ENCODE measurements at places on chromosomes 12 and 14.

DNA sequence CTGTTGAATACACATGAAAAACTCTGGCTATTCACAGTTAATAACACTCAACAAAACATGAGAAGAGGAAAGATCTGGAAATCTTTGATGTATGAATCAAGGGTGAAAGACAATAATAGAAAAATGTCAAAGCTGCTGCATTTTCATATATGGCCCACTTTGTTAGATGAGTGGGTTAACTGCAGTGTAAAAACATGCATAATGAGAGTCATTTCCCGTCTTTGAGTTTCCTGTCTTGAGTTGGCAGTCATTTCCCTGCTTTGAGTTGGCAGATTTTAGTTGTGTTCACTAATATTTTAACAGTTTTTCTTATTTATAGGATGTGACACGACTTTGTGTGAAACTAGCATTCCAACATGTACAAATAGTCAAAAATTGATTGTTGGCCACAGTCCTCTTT, 87.9 kb upstream of the PTPRQ start:
- DNase-seq, result peak; percentile 59

- no peak for DNase-seq
Observed at GRCh38 chr12:77488041-77488620, 342.6 kb upstream of the NAV3 start.

- no peak for DNase-seq
Observed at GRCh38 chr12:110809149-110809548, 37.6 kb upstream of the CCDC63 start.

GRCh38 chr12:113231235-113232088, 10.2 kb downstream of the TPCN1 start:
- no peak for DNase-seq

DNA sequence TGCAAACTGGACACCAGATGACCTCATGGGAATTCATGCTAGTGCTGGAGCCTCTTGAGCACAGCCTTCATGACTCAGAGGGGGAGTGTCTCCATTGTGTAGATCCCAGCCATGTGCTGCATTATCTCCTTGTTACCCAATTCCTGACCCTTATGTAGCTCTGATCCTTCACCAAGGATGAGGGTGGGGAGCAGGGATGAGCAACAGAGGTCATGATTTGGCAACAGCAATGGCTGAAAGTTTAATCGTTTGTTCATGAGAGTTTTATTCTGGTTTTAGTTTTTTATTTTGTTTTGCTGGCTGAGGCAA, 9.5 kb upstream of the BDKRB1 start:
- no peak for DNase-seq

DNA sequence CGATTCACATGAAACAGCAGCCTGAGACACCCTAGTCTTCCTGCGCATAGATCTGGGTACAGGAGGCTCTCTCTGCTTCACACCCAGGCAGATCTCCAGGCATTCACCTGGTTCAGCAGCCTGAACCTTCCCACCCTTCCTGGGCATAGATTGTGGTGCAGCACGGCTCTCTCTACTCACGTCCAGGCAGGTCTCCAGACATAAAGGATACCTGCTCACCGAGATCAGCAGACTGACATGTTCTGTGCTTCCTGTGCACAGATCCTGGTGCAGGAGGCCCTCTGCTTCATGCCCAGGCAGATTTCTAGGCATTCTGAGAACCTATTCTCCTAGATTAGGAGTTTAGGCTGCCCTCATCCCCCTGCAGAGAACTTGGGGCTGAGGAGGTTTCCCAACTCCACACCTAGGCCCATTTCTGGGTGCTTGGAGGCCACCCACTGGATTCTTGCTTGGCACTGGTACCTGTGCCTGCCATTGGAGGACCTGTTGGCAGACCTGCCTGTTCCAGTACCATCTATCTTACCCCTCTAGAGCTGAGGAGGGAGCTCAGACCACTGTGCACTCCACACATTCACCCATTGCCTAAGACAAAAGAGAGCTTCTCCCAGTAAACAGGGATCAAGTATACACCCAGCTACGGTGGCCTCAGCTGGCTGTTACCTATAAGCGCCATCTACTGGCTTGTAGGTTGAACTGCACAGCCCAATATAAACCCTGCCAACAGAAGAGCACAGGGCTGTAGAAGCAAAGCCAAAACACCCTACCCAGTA, 28.0 kb upstream of the GARIN6 start:
- DNase-seq, result peak; percentile 56

- no peak for DNase-seq
Observed at GRCh38 chr14:31895206-31895605, 181.9 kb upstream of the ARHGAP5 start.

- DNase-seq, result no peak
Observed at GRCh38 chr12:104023710-104024109, 26.3 kb downstream of the GLT8D2 start.
